SJSA1 (cell line): ENCODE measurements at places on chromosomes 7 and 10. TPM values are rescaled to one million over a fixed set of nuclear protein-coding genes. Genes with fewer than 3 reads are reported as not detected.
A peak's percentile ranks its signal among the peaks of the same experiment; 100 is the strongest.

The ASB13 gene
- 4.2 and 6.8 TPM in 2 replicates for total RNA-seq

DNA sequence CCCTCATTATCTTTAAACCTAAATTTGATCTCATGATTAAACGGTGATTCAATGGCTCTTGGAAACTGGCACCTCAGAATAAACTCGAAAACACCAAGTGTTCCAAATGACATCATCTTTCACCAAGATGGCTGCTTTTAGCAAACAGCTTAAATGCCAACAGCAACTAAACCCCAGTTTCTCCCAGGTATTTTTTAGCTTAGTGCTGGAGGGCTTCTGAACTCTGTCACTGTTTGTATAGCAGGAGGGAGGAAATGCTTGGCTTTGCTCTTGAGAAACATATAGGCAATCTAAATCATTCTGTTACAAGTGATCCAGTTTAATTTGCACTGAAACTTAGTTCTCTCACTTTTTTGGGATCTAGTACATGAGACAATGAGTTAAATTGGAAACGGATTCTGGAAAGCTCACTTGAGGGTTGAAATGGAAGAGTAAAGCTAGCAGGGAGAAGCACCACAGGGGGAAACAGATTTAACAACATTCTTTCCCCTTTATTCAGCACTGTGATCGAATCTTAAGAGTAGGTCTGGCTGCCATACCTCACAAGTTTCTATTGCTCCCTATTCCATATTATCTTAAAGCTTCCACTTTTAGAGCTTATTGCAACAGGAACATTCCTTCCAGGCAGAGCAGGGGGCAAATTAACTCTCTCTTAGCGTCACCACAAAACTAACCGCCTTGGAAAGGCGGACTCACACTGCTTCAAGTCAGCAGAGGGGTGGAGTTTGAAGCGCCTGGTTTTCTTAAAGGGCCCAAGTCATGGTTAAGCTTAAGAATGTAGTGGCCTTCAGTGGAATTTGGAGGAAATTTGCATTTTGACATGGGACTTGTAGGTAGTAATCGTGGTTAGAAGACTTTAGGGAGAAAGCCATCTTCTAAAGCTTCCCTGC, 1.8 kb upstream of the CCDC6 start:
- peaks cover 28% of the 10 kb centered on the region for H3K4me1 ChIP-seq
- no peaks in the 10 kb centered on the region; the same call in 1 of the 2 replicates for H3K36me3 ChIP-seq
- peak overlapping the region; percentile 22 for H3K27ac ChIP-seq
- peak; percentile 59 for DNase-seq
- H3K27me3 ChIP-seq = no peaks in the 10 kb centered on the region

GRCh38 chr7:20952916-20953315, 166.2 kb upstream of the SP8 start:
- H3K27me3 ChIP-seq = no peaks in the 10 kb centered on the region
- no peaks in the 10 kb centered on the region for H3K36me3 ChIP-seq
- DNase-seq = no peak
- no peak overlapping the region for H3K4me3 ChIP-seq
- H3K27ac ChIP-seq = no peak overlapping the region

GRCh38 chr7:95577137-95577536, 19.2 kb downstream of the PDK4 start:
- H3K27ac ChIP-seq = no peak overlapping the region
- H3K36me3 ChIP-seq = no peaks in the 10 kb centered on the region
- H3K4me3 ChIP-seq = no peak overlapping the region
- H3K27me3 ChIP-seq = peaks cover 8% of the 10 kb centered on the region; the same call in 1 of the 2 replicates
- H3K4me1 ChIP-seq = no peaks in the 10 kb centered on the region
- DNase-seq = no peak

The ZP3 gene
- total RNA-seq = 0.58 and 3.7 TPM in 2 replicates

- H3K27me3 ChIP-seq = no peaks in the 10 kb centered on the region; the same call in 1 of the 2 replicates
- no peak overlapping the region for H3K4me3 ChIP-seq
- H3K4me1 ChIP-seq = peaks cover 18% of the 10 kb centered on the region
- DNase-seq = no peak
- H3K36me3 ChIP-seq = no peaks in the 10 kb centered on the region
These were observed 182.2 kb downstream of the HTR7 start for GRCh38 chr10:90675621-90676020.

DNA sequence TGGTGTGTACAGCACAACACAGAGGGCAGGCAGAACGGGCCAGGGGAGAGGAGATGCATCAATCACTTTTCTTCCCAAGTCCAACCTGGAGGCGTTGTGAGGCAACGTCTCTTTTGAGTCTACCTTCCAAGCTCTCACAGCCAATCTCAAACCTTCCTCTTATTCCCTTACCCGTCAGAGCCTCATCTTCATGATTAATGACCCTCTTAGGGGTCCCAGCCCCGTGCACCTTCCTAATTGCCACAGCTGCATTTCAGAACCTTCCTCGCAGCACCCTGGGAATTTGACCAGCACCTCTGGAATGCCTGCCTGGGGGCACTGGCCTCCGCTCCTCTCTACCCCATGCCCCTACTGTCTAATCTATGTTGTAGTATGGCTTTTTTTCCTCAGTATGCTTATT, 169.3 kb upstream of the PRR15 start:
- no peak overlapping the region for H3K4me3 ChIP-seq
- H3K36me3 ChIP-seq = no peaks in the 10 kb centered on the region
- H3K4me1 ChIP-seq = no peaks in the 10 kb centered on the region
- H3K27me3 ChIP-seq = 0 out of 2 replicates have a peak, but pooled peaks cover 3% of the 10 kb centered on the region

DNA sequence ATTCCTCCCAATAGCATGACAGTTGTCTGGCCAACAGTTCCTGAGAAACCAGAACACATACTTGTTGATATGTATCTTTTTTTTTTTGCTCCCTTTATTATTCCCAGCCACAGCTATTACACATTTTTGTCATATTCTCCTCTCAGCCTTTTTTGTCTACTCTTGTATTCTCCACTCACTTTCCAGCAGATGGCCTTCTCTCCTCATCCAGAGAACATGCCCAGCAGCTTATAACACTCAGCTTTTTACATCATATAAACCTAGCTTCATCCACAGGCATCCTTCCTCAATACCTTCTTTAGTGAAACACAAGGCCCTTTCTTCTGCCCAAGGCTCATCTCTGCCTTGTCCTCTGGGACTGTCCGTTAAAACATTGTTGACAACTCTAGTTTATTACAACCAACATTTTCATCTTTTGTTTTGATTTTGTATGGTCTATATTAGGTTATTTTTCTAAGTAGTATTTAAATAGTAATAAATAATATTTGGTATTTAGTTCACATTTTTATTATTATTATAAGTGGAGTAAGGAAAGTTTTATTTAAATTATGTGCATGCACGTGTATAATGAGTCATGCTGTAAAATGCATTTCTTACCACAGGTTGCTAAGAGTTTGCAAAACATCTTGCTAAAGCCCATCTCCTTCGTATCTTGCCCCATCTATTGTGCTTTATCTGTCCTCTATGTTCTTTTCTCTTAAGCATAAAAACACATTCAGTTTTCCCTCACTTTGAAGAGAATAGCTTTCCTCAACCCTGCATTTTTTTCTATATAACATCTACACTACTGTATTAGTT, 101.5 kb downstream of the ORC5 start:
- no peak for DNase-seq
- H3K36me3 ChIP-seq = no peaks in the 10 kb centered on the region
- H3K4me1 ChIP-seq = no peaks in the 10 kb centered on the region
- no peak overlapping the region for H3K27ac ChIP-seq
- H3K27me3 ChIP-seq = no peaks in the 10 kb centered on the region; the same call in 1 of the 2 replicates
- no peak overlapping the region for H3K4me3 ChIP-seq
